ENCODE measurements at places on chromosomes 3 and 15.

- no peak for DNase-seq
Observed at GRCh38 chr3:171888466-171888865, 45.3 kb downstream of the TMEM212 start.

GRCh38 chr3:28139967-28140634, 101.3 kb upstream of the CMC1 start:
- no peak for DNase-seq

- no peak for DNase-seq
Observed at GRCh38 chr3:50205413-50206276, 574 bp downstream of the SLC38A3 start.

DNA sequence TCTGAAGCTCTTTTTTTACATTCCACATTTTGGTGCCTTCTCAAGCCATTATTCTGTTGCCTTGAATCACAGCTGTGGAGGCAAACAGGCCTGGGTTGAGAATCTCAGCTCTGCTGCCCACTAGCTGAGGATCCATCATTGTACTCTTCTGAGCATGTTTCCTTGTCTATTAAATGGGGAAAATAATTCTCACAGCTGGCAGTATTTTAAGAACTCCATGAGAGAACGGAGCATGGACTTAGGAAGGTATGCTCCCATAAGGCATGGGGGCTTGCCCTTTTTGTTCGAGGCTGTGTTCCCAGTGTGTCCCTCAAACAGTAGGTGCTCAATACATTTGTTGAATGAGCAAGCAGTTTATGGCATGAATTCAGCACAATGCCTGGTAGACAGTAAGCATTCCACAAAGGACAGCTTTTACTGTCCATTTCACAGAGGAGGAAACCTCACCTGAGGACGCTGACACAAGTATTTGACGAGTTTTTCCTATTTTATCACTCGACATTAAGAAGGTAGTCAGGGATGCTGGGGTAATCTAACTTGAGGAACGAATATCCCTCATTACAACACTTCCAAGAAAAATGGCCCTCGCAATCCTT, 2.1 kb upstream of the PTPRG start:
- DNase-seq: peak; percentile 47

GRCh38 chr15:98965597-98965996, 42.0 kb downstream of the PGPEP1L start:
- DNase-seq: no peak

DNA sequence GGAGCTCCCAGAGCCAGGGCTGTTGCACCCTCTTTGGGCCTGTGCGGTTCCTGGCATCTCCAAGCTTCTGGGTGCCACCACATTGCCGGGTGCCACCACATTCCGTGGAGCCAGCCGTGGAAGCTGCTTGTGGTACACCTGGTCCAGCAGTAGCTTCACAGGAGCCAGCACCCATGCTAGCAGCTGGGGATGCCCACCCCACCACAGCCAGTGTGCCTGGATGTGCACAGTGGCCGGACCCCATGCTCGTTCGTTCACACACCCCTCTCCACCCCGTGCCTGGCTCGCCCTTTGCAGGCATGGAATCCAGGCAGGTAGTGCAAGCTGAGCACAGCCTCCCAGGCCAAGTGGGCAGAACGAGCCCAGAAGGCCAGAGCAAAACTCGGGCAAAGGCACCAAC, 1029.8 kb upstream of the GBE1 start:
- DNase-seq: no peak

DNA sequence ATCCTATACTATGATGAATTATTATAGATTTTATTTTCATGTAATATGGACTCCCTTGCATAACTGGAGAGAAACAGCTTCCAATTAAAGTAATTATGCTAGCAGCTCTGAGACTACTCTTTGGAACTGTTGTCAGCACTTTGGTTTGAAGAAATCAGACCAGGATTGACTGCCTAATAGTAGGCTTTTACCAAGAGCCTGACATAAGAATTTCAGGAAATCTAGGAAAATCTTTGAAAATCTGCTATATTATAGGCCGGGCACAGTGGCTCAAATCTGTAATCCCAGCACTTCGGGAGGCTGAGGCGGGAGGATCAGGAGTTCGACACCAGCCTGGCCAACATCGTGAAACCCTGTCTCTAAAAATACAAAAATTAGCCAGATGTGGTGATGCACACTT, 62.9 kb downstream of the ZNF609 start:
- no peak for DNase-seq

DNA sequence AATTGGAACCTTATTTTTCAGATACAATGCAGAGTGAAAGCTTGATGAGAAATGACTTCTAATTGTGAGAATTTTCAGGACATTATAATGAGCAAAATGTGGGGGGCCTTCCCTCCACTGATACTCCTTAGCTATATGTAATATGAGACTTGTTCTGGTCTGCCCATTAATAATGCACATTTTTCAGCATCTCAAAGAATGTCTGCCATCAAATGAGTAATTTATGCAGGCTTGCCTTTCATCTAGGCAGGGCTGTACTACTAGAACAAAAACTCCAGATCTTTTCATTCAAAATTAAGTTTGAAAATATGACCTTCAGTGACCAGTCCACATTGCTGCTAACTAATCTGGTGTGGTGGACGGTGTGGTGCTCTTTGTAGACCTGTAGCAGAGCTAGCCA, 127.4 kb downstream of the LRTM1 start:
- DNase-seq: no peak

DNA sequence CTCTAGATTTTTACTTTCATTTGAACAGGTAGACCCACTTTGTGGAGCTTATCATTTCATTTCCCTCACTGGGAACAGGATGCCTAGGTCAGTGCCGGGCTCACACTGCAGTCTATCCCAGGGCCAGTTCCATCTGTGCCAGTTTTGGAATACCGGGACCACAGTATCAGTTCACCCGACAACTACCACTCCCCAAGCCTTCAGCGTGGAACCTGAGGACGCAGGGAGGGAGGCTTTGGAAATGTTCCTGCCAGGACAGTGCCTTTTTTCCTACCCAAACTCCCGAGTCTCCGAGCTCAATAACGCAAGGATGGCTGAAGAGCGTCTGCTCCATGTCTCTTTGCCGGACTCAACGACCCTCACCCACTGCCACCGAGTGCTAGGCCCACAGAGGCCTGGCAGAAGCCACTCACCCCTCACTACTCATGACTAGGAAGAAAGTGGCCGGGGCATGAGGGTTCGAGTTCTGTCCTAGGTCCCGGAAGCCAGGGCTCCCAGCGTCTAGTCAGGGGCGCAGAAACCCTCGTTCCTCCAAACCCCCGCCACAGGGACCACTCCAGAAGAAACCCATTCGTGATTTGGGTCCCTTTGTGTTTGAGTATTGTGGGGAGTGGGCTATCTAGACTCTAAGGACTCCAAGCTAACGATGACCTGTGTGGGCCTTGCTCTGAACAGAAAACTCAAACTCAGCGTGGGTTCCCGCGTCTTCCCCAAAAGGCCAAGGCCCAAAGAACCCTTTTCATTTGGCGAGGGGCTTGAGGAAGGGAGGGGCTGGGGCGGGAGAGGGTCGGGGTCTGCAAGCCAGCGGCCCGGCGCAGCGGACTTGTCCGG, 11.4 kb downstream of the ZIC1 start:
- DNase-seq: no peak

DNA sequence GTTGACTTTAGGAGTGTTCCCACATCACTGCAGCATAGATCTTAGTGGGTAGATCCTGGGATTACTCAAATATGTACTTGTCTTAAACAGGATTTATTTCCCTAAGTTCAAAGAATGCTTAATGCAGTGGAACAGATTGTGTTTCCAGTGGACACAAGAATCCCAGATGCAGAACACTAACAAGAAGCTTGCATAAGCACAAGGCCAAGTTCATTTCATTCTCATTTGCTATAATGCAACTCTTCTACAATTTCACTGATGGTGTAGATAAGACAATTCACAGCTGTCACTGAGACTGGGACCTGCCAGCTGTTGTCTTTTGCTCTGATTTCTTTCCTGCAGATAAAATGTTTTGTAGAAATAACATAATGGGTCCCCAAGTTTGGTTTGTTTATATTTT, 225.6 kb downstream of the NFKBIZ start:
- no peak for DNase-seq

- DNase-seq: no peak
Observed at GRCh38 chr3:98151241-98151640, 4.0 kb downstream of the OR5H14 start.

DNA sequence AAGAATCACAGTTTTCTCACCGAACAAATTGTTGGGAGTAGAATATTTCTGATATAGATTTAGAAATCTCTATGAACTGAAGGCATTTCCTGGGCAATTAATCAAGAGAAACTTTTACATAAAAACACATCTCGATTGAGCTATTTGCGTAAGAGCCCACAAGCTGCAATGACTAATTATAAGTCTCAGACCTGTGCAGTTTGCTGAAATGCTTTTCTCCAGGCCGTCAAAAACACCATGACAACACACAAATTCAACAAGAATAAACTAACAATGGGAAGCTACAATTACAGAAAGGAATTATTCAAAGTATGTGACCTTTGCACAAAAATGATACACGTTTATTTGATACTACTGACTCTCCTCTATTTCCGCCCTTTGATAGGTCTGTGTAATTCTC, 481.2 kb upstream of the WNT5A start:
- no peak for DNase-seq

GRCh38 chr3:185507883-185508282, 9.0 kb upstream of the TMEM41A start:
- no peak for DNase-seq

- DNase-seq: no peak
Observed at GRCh38 chr3:53028641-53029040, 17.2 kb downstream of the SFMBT1 start.

DNA sequence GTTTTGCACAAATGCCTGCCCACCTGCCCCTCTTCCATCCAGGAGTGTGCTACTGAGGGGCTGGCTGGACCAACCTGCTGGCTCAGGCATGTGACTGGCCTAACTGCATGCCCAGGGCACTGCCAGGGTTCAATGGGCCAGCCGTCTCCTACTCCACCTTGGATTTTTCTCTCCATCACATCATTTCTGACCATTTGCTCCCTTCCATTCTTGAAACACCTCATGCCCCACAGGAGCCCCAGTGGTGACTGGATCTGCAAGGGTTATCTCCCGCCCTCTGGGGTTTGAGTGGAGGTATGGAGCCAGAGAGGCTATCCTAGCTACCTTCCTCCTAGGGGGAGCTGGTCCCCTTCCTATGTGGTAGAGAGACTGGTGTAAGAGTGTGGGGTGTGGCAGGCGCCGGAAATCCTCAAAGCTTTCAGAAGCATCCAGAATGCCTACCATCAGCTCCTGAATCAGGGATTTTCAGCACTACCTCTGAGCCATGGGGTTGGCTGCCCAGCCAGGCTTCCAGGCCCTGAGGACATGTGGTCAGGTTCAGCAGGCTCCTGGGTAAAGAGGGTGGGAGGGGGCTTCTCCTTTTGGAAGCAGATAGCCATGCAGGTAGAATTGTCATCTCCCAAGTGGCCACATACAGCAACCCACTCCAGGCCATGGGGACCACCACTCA, 2.9 kb upstream of the MANF start:
- DNase-seq: no peak

DNA sequence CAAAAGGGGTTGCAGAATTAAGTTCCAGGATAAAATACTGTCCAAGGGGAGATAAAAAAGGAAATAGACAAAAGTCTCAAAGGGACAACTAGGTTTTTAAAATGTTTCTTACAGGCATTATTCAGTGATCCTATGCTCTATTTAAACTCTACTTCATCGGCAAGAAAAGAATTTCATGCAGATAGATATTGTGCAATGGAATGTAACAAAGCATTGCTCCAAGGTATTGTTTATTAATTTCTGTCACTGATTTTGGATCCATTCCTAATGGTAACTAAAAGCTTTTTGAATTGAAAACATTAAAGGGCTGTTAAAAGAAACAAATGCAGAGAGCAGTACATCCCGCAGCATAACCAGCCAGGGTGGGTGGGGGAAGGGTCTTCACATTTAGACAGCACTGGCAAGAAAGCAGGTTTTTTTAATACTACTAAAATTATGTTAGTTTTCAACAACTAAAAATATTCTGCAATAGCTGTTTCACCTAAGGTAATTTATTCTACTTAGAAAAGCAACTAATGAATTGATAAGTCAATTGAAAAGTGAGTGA, 82.9 kb downstream of the THBS1 start:
- DNase-seq: no peak

DNA sequence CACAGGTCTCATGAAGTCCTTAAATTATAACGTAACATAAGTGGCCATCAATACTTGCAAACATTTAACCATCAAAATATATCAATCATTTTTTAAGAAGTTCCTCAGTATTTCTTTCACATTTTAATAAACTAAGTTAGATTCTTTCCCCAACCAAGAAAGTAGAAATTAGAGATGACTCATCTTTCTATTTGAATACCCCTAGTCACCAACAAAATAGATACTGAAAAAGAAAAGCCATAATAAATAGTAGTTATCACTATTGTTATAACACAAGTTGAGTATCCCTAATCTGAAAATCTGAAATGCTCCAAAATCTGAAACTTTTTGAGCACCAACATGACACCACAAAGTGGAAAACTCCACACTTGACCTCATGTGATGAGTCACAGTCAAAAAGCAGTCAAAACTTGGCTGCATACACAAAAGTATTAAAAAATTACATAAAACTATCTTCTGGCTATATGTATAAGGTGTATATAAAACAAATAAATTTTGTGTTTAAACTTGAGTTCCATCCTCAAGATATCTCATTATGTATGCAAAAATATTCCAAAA, 3.7 kb downstream of the SHQ1 start:
- DNase-seq: peak; percentile 6

- no peak for DNase-seq
Observed at GRCh38 chr3:141411251-141411771, 43.0 kb downstream of the ZBTB38 start.

- no peak for DNase-seq
Observed at GRCh38 chr3:177262396-177262795, 65.1 kb upstream of the TBL1XR1 start.

DNA sequence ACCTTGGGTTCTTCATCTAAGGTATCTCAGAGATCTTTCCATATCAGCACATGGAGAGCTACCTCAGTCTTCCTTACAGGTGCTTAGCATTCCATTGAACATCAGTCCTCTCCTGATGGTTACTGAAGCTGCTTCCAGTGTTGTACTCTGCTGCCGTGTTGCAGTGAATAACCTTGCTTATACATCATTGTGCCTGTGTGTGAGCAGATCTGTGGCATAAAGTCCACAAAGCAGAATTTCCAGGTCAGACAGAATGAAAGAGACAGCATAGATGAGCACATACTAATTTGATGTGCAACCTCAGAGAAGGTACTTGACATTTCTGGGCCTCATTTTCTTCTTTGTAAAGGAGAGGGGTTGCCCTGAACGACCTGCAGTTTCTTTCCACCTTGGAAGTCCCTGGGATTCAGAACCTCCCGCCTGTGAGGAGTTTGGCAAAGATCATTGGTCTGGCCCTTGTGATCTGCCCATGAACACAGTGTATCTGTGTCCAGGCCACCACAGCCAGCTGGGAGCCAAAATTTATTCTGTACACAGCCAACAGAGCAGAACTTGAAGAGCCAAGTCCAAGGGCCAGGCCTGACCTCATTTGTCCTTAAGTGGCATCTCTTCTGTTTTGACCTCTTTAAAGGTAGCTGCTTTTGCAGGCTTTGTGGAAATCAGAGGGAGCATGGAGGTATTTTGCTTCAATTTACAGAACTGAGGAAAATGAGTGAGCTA, 57.2 kb upstream of the SLC7A14 start:
- no peak for DNase-seq

Data from HFFc6 (cell line).